ENCODE measurements at places on chromosomes 11 and 22.

GRCh38 chr11:26948881-26949280 lies 45.0 kb upstream of the FIBIN start:
- no peak for DNase-seq

DNA sequence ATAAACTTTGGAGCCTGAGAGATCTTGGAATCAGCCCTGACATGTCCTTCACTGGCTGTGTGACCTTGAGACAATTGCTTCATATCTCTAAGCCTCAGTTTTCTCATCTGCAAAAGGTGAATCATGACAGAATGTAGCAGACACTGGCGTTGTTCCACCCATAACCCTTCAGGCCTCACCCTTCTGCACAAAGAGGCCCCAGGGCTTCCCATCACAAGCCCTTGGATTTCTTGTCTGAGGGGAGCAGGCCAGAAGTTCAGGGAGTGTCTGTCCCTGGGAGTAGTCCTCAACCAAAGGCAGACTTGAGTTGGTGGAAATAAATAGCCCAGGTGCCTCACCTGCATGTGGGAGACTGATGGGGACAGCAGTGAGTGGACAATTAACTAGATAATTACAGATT lies 16.6 kb downstream of the FGF3 start:
- DNase-seq: no peak

DNA sequence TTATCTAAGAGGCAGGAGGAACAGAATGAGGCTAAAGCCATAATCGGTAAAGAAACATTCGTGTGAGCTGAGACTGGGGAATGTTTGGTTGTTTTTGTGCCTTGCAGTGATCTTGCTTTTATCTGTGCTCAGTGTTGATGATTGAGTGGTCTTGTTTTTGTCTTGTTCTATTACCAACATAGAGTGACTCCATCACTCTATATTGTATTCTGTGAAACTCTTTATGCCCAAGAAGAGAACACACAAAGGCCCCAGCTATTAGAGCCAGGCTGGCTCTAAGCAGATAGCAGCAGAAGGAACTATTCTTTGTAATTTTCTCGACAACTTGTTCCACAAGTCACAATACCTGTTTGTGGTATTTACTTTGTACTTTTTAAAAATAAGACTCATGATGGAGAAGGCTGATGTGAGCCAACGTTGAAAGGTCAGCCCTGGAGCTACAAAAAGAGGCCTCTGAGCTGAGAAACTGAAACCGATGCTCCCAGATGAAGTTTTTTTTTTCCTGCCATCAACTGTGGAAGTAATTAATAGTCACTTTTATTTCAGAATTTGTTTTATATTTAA lies 68.4 kb downstream of the LARGE1 start:
- no peak for DNase-seq

DNA sequence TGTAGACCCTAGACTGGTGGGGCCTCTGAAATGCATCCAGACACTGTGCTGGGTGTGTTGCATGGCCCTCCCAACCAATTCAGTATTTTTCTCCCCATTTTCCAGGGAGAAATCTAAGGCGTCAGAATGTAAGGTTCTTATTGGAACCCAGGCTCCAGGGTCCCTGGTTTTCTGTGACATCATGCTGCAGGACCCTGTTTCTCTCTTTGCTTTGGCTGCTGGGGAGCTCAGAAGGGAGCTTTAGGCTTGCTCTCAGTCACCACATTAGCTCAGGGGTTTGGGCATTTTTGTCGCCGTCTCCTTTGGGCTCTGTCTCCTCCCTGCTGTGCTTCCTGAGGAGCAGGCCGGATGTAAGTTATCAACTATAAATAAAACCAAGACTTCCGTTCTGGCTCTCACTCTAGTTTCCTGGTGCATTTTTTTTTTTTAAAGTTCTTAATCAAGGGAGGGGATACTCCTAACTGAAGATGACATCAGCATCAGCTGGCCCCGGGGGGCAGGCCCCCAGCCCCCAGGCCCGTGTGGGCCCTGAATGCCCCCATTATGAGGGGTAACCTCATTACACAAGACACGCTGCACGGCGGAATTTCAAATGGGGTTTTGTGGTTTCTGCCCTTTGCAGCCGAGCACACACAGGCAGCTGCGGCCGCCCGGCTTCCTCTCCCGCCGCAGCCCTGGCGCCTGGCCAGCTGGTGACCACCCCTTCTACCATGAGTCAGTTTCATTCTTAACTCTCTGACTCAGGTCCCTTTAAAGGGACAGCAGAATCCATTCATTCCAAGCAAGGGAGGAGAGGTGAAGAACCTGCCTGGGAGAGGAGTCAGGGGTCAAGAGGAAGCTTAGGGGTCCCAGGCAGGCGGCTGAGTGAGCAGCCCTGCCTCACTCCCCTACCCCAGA lies 3.2 kb downstream of the MYEOV start:
- peak; percentile 21 for DNase-seq

Data from NCI-H69 (cell line).